ENCODE measurements at places on chromosomes 7 and 10.
A peak's percentile ranks its signal among the peaks of the same experiment; 100 is the strongest.

DNA sequence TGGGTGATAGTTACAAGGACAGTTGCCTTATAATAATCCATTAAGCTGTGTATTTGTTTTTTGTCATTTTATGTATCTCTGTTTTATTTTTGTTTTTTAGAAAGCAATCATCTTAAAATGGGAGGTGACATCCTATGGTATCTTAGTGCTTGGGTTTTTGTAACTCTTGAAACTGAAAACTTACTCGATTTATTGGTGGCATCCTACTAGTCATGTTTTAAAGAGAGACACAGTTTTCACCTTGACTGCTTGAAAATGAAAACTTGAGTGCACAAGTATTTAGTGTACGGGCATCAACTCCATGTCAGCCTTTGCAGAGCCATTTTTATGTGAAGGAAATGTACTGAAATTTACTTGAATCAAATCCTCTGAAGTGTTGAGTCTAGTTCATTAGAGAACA is 103.8 kb upstream of the SAMD8 start:
- no peak for DNase-seq

- DNase-seq: no peak
Measured at GRCh38 chr10:131905267-131905571, 4.4 kb downstream of the PPP2R2D start.

- peak; percentile 75 for DNase-seq
Measured at GRCh38 chr10:3290550-3290949, 118.0 kb upstream of the PITRM1 start.

- DNase-seq: peak; percentile 57
Measured at GRCh38 chr10:34789966-34790506, 25.1 kb downstream of the PARD3 start.

- DNase-seq: no peak
Measured at GRCh38 chr10:109487691-109488090, 435.6 kb downstream of the XPNPEP1 start.

DNA sequence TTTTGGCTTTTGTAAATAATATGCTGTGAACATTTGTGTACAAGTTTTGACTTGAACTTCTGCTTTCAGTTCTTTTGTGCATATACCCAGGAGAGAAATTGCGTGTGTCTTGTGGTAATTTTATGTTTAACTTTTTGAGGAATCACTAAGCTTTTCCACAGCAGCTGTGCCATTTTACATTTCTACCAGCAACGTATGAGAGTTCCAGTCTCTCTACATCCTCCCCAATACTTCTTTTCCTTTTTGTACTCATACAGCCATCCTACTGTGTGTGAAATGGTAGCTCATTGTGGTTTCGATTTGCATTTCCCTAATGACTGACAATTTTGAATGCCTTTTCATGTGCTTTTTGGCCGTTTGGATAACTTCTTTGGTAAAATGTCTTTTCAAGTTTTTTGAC is 66.3 kb upstream of the INHBA start:
- no peak for DNase-seq

- DNase-seq: no peak
Measured at GRCh38 chr7:38798552-38799267, 110.3 kb downstream of the VPS41 start.

DNA sequence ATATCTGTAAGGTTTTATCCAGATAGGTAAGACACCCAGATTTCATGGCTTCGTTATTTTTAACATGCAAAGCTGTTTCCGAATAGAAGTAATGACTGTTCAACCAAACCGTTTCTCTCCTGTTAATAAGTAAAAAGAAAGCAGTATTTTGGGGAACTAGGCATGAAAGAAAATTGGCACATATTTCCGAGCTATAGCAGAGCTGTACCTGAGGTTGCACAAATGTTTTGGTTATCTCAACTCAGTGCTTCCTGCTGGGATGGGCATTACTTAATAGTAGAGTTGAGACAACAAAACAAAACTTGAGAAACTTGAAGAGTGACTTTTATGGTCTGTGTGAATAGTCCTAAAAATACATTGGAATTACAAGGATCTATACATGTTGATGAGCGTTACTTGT is 564.3 kb upstream of the SORCS1 start:
- DNase-seq: no peak
